ENCODE measurements at places on chromosomes 3 and 15.

DNA sequence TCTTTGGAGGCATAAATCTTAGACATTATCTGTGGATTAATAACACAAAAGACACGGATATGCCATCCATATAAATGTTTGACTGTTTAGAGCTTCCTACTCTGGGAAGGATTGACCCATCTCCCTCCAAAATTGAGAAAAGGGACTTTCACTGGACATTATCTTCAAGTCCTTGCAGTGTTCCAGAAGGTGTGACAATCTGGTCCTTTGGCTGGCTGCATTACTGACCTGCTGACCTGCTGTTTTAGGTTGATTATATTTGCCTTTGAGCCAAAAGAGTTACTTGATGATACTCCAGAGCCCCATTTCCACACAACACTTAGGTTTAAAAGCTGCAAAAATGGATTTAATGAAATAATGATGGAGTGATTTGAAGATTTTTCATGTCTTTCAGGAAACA, 504.6 kb downstream of the LPP start:
- DNase-seq = no peak

DNA sequence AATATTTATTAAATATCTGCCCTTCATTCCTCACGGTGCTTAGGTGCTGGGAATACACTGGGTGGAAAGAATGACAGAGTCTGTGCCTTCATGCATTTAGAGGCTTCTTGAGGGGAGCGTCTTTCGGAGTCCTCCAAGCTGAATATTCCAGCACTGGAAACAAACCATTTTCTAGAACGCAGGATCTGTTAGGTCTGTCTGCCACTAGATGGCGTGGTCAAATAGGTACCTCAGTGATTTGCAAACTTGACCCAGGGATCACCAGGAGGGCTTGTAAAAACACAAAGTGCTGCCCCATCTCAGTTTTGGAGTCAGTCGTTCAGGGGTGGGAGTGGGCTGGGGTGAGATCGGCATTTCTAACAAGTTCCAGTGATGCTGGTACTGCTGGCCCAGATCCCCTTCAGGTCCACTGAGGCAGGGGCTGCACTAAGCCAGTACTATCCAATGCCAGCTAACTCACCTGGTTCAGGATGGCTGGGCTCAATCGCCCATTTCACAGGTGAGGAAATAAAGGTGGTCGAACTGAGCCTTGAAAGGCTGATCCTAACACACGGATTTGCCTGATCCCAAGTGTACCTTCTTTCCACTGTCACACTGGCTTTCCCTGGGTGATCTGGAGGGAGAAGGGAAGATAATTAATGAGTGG, 14.8 kb downstream of the ARNT2 start:
- DNase-seq = no peak

GRCh38 chr3:123285931-123286307, 84.2 kb downstream of the SEC22A start:
- DNase-seq = no peak

- DNase-seq = no peak
These were observed 59.4 kb upstream of the ATP2C1 start for GRCh38 chr3:130834476-130834875.

- no peak for DNase-seq
These were observed 152.9 kb downstream of the IL1RAP start for GRCh38 chr3:190666821-190667220.
